ENCODE measurements at places on chromosomes 1 and 21.

DNA sequence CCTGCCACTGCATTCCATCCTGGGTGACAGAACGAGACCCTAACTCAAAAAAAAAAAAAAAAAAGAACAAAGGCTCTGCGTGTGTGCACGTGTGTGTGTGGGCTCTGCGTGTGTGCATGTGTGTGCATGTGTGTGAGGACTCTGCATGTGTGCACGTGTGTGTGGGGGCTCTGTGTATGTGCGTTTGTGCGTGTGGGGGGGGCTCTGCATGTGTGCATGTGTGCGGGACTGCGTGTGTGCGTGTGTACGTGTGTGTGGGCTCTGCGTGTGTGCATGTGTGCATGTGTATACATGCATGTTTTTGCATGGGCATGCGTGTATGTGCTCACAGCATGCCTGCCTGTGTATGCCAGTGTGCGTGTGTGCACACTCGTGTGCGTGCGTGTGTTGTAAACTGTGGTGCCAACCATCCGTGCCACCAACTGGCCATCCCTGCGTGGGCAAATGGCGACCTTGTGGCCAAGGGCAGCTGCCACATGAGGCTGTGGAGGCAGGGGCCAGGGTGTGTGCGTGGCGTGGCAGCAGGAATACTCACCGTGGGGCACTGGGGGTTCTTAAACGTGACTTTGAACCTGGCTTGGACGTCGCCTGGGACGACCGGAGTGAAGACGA is 26.8 kb upstream of the TMEM52 start:
- no peak for DNase-seq

- DNase-seq, result no peak
Measured at GRCh38 chr1:66074147-66074546, 281.5 kb downstream of the PDE4B start.

DNA sequence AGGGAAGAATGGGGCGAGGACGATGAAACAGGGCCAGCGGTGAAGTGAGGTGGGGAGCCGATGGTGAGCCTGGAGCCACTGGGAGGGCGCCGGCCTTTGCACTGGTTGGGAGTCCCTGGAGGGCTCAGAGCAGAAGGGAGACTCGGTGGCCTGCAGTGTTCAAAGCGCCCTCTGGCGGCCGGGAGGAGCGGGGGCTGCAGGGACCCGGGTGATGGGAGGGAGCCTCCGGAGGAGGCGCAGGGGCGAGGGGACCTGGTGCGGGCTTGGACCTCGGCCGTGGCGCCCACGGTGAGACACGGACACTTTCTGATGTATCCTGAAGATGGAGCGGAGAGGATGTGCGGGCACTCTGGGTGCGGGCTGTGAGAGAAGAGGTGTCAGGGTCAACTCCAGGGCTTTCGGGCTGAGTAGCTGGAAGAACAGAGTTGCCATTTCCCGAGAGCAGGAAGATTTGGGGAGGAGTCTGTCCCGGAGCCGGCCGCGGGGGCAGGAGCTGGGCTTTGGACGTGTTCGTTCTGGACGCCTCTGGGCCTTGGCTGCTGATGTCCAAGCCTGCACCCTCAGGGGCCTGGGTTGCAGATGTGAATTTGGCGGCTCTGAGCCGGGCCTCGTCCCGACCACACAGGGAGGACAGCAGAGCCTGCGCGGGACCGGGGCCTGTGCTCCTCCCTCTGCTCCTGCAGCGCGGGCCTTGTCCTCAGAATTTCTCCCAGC is 29.7 kb downstream of the HEYL start:
- DNase-seq, result peak; percentile 72

DNA sequence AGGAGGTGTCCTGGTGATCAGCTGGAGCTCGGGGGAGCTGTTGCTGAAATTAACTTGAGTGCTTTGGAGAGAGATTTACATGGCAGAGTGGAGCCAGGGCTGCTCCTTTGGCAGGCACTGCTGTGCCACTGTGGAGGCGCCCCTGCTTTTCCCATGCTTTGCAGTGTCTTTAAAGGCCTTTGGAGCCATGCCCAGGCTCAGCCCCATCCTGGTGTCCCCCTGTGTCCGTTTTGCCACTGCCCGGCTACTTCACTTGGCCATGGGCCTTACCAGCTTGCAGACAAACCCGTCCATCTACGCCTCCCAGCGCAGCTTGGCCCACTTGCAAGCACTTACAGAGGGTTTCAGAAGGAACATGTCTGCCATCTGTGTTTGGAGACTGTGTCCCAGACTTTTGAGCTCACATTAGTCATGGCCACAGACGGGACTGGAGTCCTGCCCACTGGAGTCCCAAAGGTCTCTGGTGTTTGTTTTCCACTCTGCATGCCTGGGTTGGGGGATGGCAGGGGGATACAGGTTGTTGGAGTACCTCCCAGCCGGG is 18.2 kb upstream of the LAMTOR5 start:
- DNase-seq, result no peak

DNA sequence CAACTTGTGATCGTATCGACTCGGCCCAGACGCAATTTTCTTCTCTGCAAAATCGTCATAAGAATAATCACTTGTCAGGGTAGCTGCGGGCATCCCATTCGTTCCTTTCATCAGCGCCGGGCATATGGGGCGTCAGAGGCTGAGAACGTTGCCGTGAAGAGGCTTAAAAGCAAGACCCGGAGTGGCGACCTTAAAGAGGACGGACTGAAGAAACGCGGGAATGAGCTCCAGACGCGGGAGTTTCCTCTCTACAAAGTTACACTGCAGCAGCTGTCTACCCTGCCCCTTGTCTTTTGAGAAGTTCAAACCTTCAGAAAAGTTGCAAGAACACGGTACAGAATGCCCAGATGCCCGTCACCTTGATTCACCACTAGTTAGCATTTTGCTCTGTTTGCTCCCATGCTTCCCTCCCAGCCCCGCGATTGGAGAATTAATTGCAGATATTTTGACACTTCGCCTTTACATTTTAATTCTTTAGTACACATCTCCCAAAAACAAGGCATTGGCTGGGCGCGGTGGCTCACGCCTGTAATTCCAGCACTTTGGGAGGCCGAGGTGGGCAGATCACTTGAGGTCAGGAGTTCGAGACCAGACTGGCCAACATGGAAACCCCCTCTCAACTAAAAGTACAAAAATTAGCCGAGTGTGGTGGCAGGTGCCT is 967 bp downstream of the CENPS start:
- no peak for DNase-seq

GRCh38 chr1:184291701-184292100 is 95.1 kb upstream of the C1orf21 start:
- no peak for DNase-seq

DNA sequence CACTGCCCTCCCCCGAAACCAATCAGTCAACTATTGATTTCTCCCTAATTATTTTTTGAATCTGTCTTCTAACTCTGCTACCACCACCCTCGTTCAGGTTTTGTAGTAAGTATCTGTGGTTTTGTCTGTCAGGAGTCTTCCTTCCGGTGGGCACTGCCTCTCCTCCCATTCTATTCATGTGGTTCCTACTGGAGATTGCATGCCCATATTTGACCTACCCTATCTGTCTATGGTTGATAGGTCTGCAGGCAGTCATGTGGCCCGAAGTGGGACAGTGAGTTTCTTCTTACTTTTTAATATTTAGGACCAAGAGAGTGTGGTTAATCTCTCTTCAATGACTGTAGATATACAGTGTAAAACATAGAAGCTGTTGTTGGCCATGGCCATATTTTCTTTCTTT is 17.8 kb upstream of the MAST2 start:
- DNase-seq, result peak; percentile 40

GRCh38 chr1:48903291-48903690 is 126.6 kb upstream of the BEND5 start:
- no peak for DNase-seq

- DNase-seq, result no peak
Measured at GRCh38 chr1:87091425-87091824, 177.0 kb downstream of the HS2ST1 start.
